ENCODE measurements at places on chromosomes 7 and 10.
A peak's percentile ranks its signal among the peaks of the same experiment; 100 is the strongest.

GRCh38 chr7:135348493-135348892 lies 114.9 kb downstream of the STRA8 start:
- no peak for DNase-seq

DNA sequence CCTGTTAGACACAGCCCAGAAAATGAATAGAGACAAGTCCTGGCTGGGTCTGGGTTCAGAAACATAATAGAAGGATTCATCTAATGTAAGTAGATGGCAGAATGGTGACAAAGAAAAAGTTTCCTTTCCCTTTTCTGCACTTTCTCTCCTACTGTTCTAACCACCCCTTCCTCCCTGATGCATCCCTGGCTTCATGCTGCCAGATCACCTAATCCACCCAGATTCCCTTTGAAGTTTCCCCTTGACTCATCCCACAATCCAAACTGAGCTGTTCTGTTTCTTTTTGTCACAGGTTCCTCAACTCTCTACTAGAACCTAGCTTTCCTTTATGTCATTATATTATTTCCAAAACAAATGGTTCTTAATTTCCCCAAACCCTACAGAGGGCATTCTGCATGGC lies 1.1 kb upstream of the MACC1 start:
- no peak for DNase-seq

GRCh38 chr7:102376964-102377466 lies 19.1 kb upstream of the PRKRIP1 start:
- no peak for DNase-seq

- DNase-seq, result no peak
Observed at GRCh38 chr10:5591336-5591824, 66.6 kb downstream of the CALML3 start.

GRCh38 chr7:134827889-134828288 lies 48.5 kb downstream of the CALD1 start:
- no peak for DNase-seq

- no peak for DNase-seq
Observed at GRCh38 chr7:6012355-6013104, 3.5 kb downstream of the AIMP2 start.

- DNase-seq, result no peak
Observed at GRCh38 chr10:6592080-6592479, 12.0 kb upstream of the PRKCQ start.

DNA sequence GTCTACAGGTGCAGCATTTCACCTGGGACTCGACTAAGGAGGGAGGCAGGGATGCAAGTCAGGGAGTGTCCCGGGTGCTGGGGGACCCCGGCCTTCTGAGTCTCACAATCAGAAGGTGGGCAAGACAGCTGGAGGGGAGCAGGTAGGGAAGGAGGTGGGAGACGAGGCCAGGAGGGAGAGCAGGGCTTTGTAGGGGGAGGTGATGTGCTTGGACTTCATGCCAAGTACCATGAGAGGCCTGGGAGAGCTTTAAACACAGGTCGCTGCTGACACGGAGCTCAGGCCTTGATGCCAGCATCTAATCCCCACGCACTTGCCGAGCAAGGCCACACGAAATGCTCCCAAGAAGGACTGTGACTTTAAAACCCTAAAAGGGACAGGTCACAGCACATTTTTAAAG lies 244.7 kb downstream of the ADARB2 start:
- DNase-seq, result no peak

DNA sequence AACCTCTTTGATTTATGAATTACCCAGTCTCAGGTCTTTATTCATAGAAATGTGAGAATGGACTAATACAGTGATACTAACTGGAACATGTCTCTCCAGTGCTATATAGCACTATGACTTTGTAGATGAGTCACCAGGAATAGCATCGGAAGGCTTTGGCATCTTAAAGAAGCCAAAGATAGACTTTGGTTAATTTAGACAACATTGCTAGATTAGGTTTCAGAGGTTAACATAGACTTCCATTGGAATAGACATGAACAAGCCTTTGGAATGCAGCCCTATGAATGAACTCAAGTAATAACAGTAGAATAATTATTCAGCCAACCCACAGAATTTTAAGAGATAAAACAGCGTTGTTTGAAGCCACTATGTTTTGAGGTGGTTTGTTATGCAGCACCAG lies 169.2 kb downstream of the HGF start:
- peak; percentile 45 for DNase-seq

DNA sequence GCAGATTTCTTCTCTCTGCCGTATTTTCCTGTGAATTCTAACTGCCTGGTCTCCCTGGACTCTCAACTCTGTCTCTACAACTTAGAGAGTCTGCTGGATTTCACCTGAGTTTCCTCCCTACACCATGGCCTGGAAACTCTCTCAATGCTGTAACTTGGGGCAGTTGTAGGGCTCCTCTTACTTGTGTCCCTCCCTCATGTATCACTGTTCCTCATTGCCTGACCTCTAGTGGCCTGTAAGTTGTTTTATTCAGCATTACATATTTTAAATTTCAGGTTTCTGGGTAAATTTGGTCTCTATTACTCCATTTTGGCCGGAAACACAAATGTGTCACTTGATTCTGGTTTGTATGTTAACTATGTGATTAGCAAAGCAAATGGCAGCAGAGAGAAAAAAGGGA lies 70.9 kb downstream of the DYNC1I1 start:
- no peak for DNase-seq

GRCh38 chr7:121440857-121441503 lies 44.9 kb upstream of the FAM3C start:
- no peak for DNase-seq

DNA sequence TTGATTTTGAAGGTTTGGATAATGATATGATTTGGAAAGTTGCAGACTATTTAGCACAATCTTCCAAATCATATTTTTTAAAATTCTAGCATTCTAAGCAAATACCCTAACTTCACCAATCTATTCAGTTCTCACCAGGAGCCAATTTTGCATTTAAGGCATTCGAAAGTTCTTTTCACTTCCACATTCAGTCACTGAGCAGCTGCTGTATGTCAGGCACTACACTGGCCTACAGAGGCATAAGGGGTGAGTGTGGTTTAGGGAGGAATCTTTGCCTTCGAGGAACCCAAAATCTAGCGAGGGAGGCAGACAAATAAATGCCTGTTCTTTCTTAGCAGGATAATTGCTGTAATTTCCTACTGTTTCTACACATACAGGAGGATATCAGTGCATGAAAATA lies 10.7 kb upstream of the UCN3 start:
- DNase-seq, result no peak

GRCh38 chr7:26343320-26343832 lies 51.7 kb downstream of the SNX10 start:
- no peak for DNase-seq

GRCh38 chr7:47677093-47677492 lies 95.2 kb upstream of the TNS3 start:
- DNase-seq, result no peak

- DNase-seq, result no peak
Observed at GRCh38 chr7:105794741-105795729, 81.4 kb downstream of the ATXN7L1 start.

DNA sequence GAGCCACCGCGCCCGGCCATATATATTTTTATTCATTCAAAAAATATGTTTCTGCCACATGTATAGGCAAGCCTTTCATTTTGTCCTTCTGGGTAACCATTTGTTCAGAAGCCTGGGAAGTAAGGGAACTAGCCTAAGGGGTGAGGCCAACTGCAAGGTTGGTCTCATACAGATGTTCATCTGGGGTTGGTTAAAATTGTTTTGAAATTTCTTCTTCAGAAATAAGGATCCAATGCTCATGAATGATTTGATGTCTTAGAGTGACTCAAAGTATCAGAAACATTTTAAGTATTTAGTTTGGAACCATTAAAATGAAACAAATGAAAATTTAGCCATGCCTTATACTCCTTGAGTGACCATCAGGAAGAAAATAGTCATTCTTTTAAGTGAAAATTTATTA lies 397.2 kb downstream of the SUGCT start:
- no peak for DNase-seq

- DNase-seq, result peak; percentile 80
Observed at GRCh38 chr10:91340613-91341362, 69.4 kb upstream of the HECTD2 start.

GRCh38 chr7:158924956-158925355 lies 68.6 kb downstream of the DYNC2I1 start:
- no peak for DNase-seq

DNA sequence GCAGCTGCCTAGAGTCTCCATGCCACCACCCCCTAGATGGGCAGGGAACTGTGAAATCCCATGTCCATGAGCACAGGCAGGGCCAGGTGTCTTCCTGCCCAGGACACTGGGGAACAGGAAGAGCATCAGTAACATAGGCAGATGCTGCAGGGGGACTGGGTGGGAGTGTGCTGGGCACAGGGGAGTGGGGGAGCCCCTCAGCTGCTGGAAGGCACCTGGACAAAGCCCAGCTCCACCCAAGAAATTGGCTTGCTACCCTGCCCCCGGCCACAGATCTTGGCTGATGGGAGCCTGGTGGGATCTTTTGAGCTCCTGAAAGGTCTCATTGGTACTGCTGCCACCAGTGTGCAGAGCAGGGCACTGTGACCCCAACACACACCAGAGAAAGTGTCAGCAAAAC lies 66.7 kb downstream of the TCERG1L start:
- no peak for DNase-seq

- no peak for DNase-seq
Observed at GRCh38 chr10:79886345-79886744, 59.8 kb downstream of the NUTM2E start.

- no peak for DNase-seq
Observed at GRCh38 chr7:106538638-106539037, 122.3 kb downstream of the CCDC71L start.

- DNase-seq, result no peak
Observed at GRCh38 chr7:71612911-71613310, 481.0 kb downstream of the GALNT17 start.

DNA sequence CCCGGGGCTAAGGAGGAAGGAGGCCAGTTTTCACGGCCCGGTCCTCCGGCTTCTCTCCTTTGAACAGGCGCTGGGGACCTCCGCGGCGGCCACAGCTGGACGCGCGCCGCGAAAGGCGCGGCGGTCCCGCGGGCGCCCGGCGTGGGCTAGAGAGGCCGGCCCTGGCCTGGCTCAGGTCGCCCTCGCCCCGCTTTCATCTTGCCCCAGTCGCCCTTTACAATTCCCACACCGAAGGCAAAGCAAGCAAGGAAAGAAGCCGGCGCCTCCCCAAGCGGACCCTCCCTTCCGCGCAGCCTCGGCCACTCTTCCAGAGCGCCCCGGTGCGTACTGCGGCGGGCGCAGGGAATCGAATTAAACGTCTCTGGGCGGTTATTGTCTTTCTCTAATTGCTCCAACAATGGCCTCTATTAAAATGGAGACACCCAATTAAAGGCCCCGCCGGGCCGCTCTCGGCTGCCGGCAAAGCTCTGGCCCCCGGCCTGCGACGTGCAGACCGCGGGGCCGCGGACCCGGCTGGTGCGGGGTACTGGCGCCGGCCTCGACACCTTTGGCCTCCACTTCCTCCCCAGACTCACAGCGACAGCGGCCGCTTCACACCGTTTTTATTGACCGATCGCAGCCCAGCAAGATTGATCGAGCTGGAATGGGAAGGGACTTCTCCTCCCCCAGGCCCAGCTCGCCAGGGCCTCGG lies 4.5 kb upstream of the GATA3 start:
- DNase-seq, result no peak

DNA sequence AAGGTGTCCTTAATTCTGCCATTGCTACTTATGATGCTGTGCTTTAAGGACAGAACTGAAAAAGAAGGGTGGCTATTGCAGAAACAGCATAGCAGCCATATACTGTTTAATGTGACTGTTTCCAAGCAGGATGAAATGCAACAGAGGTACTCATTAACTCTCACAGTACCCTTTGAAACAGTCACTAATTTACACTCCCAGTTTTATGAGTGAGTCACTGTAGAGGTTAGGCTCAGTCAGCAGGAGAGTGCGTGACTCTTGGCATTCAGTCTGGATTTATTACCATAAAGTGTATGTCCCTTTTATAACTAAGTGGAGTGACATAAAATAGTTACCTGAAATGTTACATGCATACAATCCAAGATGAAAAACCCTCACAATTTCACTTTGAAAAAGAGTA lies 27.7 kb downstream of the ALDH18A1 start:
- DNase-seq, result no peak

All from BJ (cell line).